ENCODE measurements at places on chromosomes 13 and 19. TPM values are rescaled to one million over a fixed set of nuclear protein-coding genes. Genes with fewer than 3 reads are reported as not detected.

RNU6-9 gene
- not detected for polyA plus RNA-seq

HRC gene
- 30.6 TPM for polyA plus RNA-seq

ZNF667 gene
- 15.6 TPM for polyA plus RNA-seq

IL4I1 gene
- 3.6 TPM for polyA plus RNA-seq

FCAR gene
- not detected for polyA plus RNA-seq

NLRP9 gene
- polyA plus RNA-seq, result not detected

TMEM221 gene
- 2.7 TPM for polyA plus RNA-seq

MATK gene
- polyA plus RNA-seq, result 0.98 TPM

ANKRD24 gene
- 1.4 TPM for polyA plus RNA-seq

FAM216B gene
- polyA plus RNA-seq, result not detected

DCLK1 gene
- 6.3 TPM for polyA plus RNA-seq

MADCAM1 gene
- polyA plus RNA-seq, result 5.6 TPM

KCNC3 gene
- 31.9 TPM for polyA plus RNA-seq

ATP4A gene
- polyA plus RNA-seq, result 0.05 TPM

THSD1 gene
- 7.2 TPM for polyA plus RNA-seq

ERICH4 gene
- polyA plus RNA-seq, result 2.3 TPM

ICAM5 gene
- polyA plus RNA-seq, result 0.10 TPM

IGFL2 gene
- not detected for polyA plus RNA-seq

FLT3LG gene
- polyA plus RNA-seq, result 3.4 TPM

ZNF208 gene
- 3.4 TPM for polyA plus RNA-seq

LGALS7 gene
- 0.96 TPM for polyA plus RNA-seq

LENG9 gene
- 2.0 TPM for polyA plus RNA-seq

GYS1 gene
- polyA plus RNA-seq, result 40.5 TPM

ZNF91 gene
- 58.8 TPM for polyA plus RNA-seq

DACH1 gene
- 136 TPM for polyA plus RNA-seq

UFM1 gene
- polyA plus RNA-seq, result 105 TPM

BABAM1 gene
- 96.6 TPM for polyA plus RNA-seq

PABPC3 gene
- 0.90 TPM for polyA plus RNA-seq

SULT2B1 gene
- 0.19 TPM for polyA plus RNA-seq
